Upper lobe of left lung (tissue), 6 donors: ENCODE measurements at places on chromosomes 4 and X. TPM values are rescaled to one million over a fixed set of nuclear protein-coding genes. Genes with fewer than 3 reads are reported as not detected.

Gene TEX13C
- not detected for total RNA-seq

Gene SPATA4
- not detected for total RNA-seq

Gene GAGE12D
- total RNA-seq: not detected

Gene BEX2
- 19.0 TPM for total RNA-seq

Gene RPGR
- total RNA-seq: 39.2 TPM

GRCh38 chr4:153465140-153465539 is 1.0 kb upstream of the TMEM131L start:
- DNase-seq: no peak

DNA sequence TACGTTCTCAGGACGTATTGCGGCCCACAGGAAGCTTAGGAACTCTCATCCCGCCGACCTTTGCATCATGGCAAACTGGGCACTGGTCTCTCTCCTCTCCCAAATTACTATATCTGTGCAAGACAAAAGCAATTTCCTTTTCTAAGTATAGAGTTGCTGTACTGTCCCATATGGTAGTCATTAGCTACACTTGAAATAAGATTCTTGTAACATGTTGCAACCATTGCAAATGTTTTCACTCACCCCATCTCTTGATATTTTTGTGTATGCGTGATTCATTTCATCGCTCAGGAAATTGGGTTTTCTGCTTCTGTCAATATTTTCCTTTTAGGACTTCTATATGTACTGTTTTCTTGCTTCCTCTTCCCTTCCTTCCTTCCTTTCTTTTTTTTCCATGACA is 15.7 kb downstream of the ARMCX6 start:
- no peak for DNase-seq

- DNase-seq: no peak
Observed at GRCh38 chrX:120672389-120672788, 42.5 kb upstream of the C1GALT1C1 start.

DNA sequence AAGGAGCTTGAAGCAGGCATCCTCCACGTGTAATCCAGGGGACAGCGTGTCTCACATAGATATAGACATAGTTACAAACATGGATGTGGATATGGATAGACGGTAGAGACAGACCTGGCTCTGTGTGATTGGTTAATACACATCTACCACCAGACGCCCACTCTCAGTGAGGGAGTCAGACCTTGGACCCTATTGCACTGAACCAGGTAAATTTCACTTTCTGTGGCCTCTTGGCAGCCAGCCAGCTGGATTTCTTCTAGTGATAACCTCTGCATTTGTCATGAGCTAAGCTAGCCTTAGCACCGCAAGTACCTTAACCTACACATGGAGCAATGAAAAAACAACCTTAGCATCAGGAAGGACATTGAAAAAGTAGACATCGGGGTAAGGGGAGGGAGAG is 79.2 kb upstream of the ACSL4 start:
- no peak for DNase-seq

DNA sequence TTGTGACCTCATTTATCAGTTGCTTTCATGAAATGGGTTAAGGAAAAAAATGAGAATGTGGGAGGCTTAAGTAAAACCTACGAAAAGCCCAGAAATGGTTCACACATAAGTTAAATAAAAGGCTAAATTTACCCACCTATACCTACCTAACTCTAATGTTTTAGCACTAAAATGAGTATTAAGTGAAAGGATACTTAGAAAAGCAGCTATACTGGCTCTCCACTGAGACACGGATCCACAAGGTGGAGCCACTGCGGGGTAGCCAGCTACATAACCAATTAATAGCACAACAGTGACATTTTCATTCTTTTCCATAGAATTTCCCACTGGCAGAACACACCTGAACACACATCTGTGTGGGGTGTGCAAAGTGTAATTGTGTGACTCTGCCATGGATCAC is 101.9 kb downstream of the MAML3 start:
- DNase-seq: peak; percentile 67

GRCh38 chr4:140877781-140878180 is 121.6 kb upstream of the TBC1D9 start:
- DNase-seq: no peak

DNA sequence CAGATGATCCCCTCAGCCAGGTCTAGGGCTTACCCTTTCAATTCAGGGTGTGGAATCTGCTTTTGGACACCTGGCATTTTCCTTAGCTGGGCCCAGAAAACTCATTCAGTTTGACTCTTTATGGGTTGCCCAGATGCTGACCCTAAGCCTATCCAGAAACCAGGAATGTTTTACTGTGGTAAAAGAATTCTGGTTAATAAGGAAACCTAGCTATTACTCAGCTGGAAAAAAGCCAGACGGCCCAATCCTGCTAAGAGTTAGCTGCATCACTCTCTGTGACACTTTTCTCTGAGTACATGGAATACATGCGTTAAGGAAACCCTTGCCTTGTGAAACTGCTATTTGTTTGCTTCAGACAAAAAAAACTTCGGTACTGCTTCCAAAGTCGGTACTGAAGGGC is 28.0 kb downstream of the ING2 start:
- DNase-seq: no peak

DNA sequence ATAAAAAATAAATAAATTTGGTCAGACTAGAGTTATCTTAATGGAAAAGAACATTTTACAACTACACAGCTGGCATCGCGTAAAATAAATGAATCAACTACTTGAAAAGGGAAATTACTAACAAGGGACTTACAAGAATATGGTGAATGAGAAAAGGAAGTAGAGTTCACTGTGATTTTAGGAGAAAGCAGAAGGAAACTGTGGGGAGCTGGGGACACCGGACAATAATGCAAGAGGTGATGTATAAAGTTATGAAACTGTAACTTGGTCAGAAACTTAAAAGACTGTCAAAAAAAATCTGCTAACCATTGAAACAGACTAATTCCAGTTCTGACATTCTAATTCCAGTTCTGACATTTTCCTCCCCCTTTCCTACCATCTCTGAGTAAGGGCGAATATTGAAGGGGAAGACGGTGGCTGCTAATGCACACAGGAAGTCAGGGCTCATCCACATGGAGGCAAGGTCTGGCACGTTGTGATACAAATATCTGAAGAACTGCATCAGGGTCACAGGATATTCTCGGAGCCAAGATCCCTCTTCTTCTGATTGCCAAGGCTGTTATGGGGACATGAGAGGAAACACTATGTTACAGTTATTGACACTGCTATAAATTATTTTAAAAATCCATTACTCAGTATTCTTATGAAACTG is 170.5 kb downstream of the CDS1 start:
- peak; percentile 34 for DNase-seq

DNA sequence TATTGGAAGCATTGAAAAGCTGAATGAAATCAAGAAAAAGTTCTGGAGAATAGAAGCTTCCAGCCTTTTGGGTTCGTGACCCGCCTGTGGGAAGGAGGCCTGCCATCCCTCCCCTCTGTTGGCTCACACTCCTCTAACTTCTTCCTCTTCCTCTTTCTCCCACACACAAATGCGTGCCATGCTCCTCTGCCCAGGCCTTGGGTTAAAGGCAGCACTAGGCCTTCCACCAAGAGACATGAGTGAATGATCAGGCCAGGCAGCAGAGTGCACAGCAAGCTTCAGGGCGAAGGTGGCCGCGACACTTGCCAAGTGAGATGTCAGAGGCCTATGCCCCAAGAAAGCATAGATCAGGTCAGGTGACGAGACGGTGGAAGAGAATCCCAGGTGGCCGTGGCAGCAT is 38.4 kb downstream of the FAM193A start:
- DNase-seq: peak; percentile 29

DNA sequence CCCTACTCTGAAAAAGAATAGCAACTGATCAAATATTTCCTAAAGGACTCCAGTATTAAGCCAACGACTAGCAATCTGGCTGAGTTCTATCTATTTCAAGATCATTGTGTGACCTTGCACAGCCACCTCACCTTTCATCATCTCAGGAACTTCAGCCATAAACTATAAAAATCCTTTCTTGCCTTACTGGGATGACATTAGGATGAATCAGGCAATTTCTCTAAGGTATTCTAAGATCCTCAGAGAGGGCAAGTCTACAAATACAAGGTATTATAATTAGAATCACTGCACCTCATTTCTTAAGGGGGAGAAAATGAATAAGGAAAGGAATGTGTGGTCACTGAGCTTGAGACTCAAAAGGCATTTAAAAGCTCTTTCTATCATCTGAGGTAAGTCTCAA is 152.6 kb downstream of the GRIA3 start:
- DNase-seq: no peak

GRCh38 chr4:2246384-2247127 is 4.6 kb upstream of the HAUS3 start:
- peak; percentile 17 for DNase-seq
